ENCODE measurements at places on chromosomes 3 and 15. TPM values are rescaled to one million over a fixed set of nuclear protein-coding genes. Genes with fewer than 3 reads are reported as not detected.

DUOXA2 gene
- not detected for total RNA-seq

DNA sequence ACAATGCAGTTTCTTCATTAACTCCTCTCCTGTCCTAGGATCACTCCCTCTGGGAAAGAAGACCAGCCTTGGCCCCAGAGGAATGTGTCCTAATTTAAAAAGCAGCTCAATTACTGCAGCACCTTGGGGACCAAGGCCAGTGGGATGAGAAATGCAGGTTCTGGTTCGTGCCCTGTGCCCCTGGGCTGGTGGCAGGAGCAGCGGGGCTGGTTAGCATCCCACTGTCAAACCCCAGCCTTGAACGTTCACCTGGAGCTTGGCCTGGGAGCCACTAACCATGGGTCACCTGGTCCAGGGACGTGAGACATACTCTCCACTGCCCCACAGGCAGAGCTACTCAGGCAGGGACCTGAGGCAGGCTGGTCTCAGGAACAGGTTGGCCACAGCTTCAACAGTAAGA is 8.4 kb upstream of the RTP3 start:
- no peak for DNase-seq

- DNase-seq, result no peak
Measured at GRCh38 chr3:136699271-136699828, 52.8 kb downstream of the STAG1 start.

GRCh38 chr3:169241630-169241990 is 421.9 kb downstream of the MECOM start:
- DNase-seq, result peak; percentile 77

GRCh38 chr3:8319935-8320634 is 181.5 kb upstream of the LMCD1 start:
- DNase-seq, result peak; percentile 83

DNA sequence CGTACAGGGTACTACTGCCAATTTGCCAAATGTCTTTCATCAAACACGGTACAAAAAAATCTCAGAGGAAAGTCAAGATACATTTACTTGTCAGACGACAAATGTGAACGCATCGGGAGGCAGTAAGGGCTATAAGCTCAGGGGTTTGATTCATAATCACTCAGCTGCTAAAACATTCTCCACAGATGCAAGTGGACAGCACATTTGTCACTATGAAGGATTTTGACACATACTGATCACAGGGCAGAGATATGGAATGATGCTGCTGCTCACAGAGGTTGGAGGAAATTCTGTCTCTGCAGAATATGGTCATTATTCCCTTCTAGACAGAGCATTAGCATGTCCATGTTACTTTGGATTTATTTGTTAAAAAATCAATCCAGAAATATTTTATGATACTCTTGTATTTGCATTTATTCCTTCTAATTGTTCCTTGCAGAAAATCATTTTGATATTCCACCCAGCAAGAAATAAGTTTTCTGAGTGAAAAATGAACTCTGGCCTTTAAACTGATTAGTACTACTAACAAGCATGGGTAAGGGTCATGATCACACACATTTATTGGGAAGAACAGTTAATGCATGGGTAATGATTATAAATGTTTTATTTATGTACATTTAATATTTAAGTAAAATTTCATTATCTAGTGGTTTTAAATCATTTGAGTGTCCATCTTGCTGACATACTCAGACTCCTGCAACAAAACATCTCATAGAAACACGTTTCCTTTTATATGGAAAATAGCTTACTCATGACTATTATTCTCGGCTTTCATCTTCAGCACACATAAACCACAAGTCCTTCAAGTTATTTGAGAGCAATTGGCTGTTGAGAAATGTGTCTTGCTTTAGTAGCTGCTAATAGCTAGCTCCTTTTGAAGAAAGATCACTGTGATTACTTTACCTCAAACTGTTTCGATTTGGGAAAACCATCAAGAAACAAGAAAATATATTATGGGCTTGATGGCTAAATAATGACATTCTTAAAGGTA is 559.3 kb downstream of the MECOM start:
- DNase-seq, result peak; percentile 96

TMEM202 gene
- total RNA-seq, result not detected

DNA sequence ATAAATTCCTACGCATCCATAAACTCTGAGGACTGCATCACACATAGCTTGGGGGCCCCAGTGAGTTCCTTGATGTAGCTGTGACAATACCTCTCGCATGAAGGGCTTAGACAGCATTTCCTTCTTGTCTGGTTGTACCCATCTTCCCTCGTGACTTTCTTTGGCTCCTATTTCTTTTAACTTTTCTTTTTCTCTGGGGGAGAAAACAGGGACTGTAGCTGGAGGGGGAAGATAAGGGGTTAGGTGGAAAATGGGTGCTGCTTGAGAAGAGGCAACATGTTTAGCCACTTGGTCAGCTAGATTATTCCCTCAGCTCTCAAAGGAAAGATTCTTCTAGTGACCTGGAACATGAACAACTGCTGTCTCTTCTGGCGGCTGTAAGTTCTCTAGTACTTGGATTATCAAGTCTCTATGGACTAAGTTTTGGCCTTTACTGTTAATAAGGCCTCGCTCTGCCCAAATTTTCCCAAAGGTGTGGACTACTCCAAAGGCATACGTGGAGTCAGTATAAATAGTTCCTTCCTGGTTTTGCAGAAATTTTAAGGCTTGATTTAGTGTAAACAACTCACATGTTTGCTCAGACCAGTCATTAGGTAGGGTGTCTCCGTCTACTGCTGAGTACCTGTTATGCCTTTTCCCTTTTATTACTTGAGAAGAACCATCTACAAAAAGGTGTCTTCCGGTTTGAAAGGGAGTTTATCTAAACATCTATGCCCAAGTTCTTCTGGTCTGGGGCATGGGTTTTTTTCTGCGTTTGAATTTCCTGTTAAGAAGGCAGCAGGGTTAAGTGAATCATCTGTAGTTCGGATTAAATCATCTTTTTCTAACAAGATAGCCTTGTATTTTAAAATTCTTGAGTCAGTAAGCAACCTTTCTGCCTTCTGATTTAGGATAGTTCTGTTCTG is 21.0 kb upstream of the ATG7 start:
- DNase-seq, result no peak

DNA sequence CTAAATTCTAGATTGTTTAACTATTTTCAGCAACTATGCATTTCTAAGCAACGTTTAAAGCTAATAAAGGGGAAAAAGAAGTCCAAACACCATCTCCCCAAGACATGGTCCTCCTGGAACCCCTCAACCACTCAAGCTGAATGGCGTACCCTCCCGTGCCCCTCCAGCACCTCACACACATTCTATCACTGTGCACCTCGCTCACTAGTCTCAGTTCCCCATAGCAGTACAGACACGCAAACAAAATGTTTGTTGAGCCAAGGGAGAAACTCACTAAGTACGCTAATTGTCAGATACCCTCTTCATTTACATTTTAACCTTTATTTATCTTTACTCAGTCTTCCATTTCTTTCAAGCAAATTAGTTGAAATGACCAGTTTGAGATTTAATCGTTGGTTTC is 48.8 kb downstream of the ACAP2 start:
- no peak for DNase-seq

- no peak for DNase-seq
Measured at GRCh38 chr3:23620638-23621015, 185.1 kb upstream of the UBE2E1 start.

DNA sequence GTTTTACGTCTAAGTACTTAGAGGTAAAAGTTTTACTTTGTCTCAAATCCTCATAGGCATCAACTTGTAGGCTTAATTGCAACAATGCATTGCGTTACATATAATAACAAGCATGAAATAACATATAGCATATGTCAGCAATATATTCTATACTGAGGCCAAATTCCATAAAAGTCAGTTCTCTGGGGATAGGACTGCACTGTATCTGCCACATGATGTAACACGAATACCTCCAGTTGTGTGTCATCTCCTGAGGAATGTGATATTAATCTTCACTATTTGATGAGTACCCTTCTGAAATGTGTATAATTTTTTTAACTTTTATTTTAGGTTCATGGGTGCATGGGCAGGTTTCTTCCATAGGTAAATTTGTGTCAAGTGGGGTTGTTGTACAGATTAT is 126.4 kb downstream of the IMPG2 start:
- DNase-seq, result no peak

Data from fibroblast of lung (primary cell).